Fibroblast of skin of back (primary cell): ENCODE measurements at places on chromosomes 11 and 22.

DNA sequence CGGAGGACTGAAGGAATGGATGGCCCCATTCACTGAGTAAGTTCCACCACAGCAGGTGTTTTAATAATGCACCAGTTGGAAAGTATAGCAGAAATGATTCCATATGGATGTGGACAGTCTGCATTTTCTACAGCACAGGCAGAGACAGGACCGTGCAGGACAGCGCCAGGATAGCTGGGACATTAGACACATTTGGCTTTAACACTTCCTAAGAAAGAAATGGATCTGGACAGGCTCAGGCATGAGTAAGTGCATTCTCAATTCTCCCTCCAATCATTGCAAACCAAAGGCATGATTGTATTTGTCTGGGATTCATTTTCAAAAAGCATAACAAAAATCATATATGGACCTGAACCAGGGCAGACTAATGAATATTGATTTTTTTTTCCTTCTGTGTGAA lies 233.0 kb upstream of the POU2AF2 start:
- DNase-seq, result no peak

DNA sequence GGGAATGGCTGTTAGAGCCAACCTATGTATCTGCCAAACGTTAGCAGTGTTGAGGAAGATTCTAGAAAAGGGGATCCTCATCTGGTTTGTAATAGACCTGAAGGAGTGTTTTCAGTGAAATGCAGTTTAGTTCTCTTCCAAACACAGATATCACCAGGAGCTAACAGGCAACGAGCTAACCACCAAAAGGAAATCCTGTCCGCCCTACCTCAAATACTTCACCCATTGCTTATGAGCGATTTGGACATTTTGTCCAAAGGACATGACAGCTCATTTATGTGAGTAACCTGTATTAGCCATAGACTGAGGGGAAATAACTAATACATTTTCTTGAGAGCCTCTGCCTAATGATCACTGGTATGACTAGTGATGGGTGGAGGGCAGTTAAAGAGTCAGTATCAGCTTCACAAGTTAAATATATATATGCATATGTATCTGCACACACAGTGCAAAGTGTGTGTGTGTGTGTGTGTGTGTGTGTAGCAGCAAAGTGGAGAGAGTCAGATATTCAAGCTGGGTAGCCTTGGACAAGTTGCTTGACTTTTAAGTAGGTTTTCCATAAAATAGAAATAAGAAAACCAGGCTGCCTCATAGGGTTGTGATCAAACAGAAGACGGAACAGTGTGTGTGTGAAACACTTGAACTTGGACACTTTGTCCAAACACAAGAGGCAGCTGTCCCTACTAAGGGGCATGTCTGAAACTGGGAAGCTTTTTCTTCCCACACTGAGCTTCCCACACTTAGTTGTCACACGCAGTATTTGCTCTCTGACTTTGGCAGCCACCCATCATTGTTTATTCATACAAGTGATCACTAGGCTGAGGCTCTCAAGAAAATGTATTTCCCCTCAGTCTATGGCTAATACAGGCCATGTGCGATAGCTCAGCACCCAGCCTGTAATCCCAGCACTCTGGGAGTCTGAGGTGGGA lies 940 bp upstream of the C11orf91 start:
- DNase-seq, result peak; percentile 72

DNA sequence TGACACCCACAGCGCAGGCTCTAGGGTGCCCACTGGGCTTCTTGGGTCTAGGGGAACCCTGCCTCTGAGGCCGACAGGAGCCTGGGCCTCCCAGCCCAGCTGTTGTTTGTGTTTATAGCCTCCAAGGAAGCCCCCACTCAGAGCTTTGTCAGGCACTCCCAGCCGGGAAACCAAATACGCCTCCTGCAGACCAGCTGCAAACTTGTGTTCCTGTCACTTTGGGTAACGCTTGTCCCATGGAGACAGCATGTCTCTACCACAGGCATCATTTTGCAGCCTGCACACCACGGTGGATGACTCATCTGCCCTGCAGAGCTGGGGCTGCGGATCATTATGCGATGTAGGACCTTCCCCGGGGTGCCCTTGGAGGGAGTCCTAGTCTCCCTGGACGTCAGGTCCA lies 40.6 kb upstream of the CRYBB3 start:
- peak; percentile 15 for DNase-seq

DNA sequence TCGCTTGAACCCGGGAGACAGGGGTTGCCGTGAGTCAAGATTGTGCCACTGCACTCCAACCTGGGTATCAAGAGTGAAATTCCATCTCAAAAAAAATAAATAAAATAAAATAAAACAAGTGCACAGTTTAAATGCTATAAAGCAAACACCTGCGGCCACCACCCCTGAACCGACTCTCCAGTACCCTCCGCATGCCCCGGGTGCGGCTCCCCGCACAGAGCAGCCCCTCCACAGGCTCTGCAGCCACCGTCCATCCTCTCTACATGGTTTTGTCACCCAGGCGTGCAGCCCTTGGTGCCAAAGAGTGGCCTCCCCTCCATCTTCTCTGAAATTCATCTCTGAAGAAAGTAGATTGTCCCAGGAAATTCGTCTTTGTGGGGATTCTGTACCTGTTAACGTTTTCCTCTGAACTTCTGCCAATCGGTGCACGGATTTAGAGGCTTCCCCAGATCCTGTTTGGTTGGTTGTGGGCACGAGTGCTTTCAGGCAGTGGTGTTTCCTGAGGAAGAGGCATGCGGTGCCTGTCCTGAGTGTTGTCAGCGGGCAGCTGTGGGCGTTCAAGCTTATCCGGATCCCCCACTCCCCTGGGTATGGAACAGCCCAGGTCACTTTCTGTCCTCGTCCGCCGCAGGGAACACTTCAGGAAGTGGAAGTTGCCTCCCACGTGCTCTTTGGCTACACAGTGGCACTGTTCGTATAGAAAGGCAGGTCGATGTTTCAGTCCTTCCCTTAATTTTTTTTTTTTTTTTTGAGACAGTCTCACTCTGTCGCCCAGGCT lies 4.1 kb downstream of the MIOX start:
- DNase-seq, result no peak

DNA sequence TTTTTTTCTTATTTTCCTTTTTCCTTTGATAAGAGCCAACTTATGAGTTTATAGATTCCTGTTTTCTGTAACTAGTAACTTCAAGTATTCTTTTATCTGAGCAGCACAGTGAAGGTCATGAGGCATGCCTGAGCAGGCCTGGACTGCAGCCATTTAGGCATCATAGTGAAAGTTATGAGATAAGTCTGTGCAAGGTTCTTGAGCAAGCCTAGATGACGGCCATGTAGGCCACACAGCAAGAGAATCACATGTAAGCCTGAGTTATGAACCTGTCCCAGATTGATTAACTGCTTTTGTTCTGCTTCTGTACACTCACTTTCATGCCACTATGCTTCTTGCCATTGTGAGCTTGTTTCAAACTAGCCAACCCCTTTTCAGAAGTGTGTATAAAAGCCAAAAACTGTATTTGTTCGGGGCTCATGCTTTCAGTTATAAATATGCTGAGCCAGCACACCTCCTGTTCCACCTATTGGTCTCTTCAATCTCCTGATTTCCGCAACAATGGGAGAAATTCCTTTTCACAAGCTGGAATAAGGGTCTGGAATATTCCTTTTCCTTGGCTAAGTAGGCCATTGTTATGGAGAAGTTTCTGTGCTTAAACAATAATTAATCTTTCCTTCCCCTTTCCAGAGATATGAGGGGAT lies 745.7 kb downstream of the FAM181B start:
- DNase-seq, result peak; percentile 22

GRCh38 chr11:125925247-125925740 lies 20.6 kb upstream of the VSIG10L2 start:
- no peak for DNase-seq
